HCT116 (cell line): ENCODE measurements at places on chromosomes 5 and 9. TPM values are rescaled to one million over a fixed set of nuclear protein-coding genes. Genes with fewer than 3 reads are reported as not detected.

ENTREP1 gene
- 1.1 TPM for total RNA-seq

GALNT12 gene
- 31.2 TPM for total RNA-seq

DNA sequence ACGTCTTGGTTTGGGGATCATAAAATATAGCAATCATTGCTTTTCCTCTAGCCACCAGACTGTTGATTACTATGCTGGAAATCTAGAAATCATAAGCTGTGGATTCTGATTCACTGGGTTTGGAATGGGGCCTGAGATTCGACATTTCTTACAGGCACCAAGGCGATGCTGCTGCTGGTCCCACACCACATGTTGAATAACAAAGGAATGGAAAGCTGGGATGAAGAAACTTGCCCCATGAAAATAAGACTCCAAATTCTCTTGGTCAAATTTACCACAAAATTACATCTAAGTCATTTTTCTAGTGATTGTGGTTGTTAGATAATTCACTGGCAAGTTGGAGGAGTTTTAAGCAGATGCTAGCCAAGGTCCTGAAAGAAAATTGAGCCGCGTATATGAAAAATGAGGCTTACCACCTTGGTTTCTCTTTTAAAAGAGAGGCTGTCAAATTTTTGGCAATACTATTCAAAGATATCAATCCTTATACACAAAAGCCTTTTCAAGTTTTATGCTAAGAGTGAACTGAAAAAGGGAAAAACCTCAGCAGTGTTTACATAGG is 23.0 kb upstream of the MEIKIN start:
- no peaks in the 10 kb centered on the region for H3K4me1 ChIP-seq
- H3K27ac ChIP-seq = no peak overlapping the region
- no peak overlapping the region for H3K4me3 ChIP-seq
- no peaks in the 10 kb centered on the region for H3K36me3 ChIP-seq
- H3K27me3 ChIP-seq = no peaks in the 10 kb centered on the region

DNA sequence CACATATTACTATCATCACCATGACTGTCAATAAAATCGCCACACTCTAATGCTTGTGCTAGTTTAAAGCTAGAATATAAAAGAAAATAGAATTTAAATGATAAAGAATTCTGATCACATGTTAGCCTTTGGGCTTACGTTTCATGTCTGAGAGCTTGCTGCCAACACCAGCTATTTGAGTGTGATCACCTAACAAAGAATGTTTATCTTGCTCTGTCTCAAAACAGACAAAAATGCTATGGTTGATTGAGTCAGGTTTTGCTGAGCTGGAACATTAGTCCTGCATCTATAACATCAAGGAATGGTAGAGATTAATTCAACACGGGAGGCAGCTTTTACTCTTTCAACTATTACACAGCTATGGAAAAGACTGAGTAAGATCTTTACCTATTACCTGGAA is 50.7 kb downstream of the MSX2 start:
- no peak overlapping the region for H3K4me3 ChIP-seq
- no peaks in the 10 kb centered on the region for H3K36me3 ChIP-seq
- H3K4me1 ChIP-seq = peaks cover 2% of the 10 kb centered on the region; the same call in 1 of the 2 replicates
- DNase-seq = no peak

- DNase-seq = no peak
- H3K4me3 ChIP-seq = no peak overlapping the region
- H3K27me3 ChIP-seq = no peaks in the 10 kb centered on the region
- no peaks in the 10 kb centered on the region for H3K4me1 ChIP-seq
Observed at GRCh38 chr5:173697931-173698579, 81.6 kb upstream of the BOD1 start.

DNA sequence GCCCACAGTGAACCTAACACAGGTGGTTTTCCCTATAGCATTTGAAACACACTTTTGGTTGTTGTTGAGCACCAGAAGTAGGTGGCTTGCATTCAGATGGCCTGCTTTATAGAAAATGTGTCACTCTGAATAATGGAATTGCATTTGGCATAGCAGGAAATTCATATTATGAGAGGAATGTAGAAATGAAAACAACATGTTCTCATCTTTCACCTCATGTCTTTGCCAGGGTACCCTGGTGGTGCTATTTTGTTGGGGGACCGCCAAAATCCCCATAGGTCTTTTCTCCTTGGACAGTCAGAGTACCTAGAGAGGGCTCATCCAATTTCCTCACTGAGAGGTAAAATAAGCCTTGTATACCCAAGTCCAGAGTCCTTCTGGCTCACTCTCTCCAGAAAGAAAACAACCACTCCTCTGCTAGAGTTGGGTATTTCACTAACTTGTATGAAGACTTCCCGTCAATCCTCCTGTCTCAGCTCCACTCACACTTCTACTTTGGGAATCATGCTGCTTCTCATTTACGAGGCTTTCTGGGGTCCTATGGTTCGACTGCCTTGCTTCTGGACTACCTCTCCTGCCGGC is 67.4 kb downstream of the MRPS27 start:
- H3K4me3 ChIP-seq = no peak overlapping the region
- H3K27me3 ChIP-seq = no peaks in the 10 kb centered on the region
- peaks cover 37% of the 10 kb centered on the region for H3K4me1 ChIP-seq
- H3K36me3 ChIP-seq = no peaks in the 10 kb centered on the region

DNA sequence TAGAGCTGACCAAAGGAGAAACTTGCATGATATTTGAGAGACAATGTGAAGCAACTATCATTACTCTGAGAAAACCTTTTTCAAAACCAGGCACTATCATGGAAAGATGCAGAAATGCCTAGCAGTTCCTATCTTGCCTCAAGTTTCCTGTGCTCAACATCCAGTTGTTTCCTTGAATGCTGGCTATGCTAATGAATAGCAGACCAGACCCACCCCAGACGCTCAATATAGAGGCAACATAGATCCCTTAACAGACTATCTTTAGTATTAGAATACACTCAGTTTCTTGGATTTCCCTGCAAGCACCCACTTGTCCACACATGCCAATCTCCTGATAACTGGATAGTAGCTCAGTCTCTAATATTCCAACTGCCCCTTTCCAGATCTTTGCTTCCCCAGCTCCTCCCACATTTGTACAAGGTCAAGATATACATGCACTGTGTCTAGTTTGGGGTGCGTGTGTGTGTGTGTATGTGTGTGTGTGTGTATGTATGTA is 93.3 kb upstream of the PCSK5 start:
- no peak for DNase-seq
- no peak overlapping the region for H3K4me3 ChIP-seq
- no peaks in the 10 kb centered on the region for H3K36me3 ChIP-seq
- no peak overlapping the region for H3K27ac ChIP-seq
- H3K27me3 ChIP-seq = 0 out of 2 replicates have a peak, but pooled peaks cover 5% of the 10 kb centered on the region
- H3K4me1 ChIP-seq = no peaks in the 10 kb centered on the region

URM1 gene
- 51.6 TPM for total RNA-seq

DNA sequence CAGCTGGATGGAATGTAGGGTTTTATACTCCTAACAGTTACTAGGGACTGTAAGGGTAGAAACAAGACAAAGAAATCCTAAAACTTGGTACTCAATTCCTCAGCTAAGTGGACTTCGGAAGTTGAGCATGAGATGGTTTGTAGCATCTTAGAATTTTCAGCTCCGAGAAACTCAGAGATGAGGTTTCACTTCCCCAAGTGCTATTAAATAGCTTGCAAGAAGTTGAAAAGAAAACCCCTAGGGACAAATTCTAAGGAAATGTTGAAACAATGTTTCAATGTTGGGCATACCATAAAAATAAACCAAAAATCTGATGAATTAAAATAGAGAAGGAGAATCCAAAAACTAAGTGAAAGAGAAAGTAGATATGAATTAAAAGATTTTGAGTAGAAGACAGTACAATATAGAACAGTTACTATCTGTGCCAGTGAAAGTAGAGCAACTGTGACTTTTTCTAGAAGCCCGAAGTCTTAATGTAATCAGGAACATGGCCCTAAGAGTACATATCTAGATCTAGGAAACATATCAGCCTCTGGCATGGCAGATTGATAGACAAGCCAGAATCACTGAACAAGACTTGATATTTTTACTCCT is 308.6 kb upstream of the RGMB start:
- no peaks in the 10 kb centered on the region for H3K36me3 ChIP-seq
- no peaks in the 10 kb centered on the region for H3K27me3 ChIP-seq
- no peak overlapping the region for H3K4me3 ChIP-seq
- H3K27ac ChIP-seq = no peak overlapping the region
- no peak for DNase-seq
- H3K4me1 ChIP-seq = peaks cover 7% of the 10 kb centered on the region; the same call in 1 of the 2 replicates

PCDHB15 gene
- 0.07 TPM for total RNA-seq

- H3K36me3 ChIP-seq = no peaks in the 10 kb centered on the region
- H3K4me3 ChIP-seq = peak overlapping the region; percentile 38
- peaks cover 43% of the 10 kb centered on the region for H3K4me1 ChIP-seq
- DNase-seq = no peak
- no peak overlapping the region for H3K27ac ChIP-seq
Observed at GRCh38 chr9:124007565-124008302, 3.8 kb upstream of the LHX2 start.
